Central memory CD4-positive, alpha-beta T cell (primary cell): ENCODE measurements at places on chromosomes 4 and X.
A peak's percentile ranks its signal among the peaks of the same experiment; 100 is the strongest.

- no peak for DNase-seq
Observed at GRCh38 chr4:73974352-73974751, 7.5 kb downstream of the PF4 start.

DNA sequence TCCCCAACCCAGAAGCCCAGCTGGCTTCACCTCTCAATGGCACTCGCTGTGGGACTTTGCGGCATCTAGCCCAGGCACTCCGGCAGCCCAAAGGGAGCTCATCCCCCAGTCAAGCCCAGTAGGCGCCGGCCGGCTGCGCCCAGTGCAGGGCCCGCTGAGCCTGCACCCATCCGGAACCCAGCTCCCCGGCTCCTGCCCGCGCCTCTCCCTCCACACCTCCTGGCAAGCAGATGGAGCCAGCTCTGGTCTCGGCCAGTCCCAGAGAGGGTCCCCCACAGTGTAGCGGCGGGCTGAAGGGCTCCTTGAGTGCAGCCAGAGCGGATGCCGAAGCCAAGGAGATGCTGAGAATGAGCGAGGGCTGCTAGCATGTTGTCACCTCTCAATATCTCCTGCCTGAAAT, 116.8 kb upstream of the UGT8 start:
- no peak for DNase-seq

DNA sequence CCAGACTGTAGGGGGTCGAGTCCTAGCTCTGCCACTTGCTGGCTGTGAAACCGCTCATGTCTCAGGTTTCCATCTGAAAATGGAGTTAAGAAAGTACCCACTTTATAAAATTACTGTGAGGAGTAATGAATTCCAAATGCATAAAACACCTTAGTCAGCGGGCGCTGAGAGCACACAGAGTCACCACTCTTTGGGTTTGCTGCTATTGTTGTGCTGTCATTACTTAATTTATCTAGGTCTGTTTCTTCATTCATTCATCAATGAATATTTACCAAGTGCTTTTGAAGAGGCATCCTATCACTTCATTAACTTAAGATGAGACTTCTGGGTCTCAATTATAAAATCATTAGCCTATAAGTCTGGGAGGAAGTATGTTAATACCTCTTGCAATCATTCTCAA, 317.3 kb downstream of the FBXW7 start:
- no peak for DNase-seq

- no peak for DNase-seq
Observed at GRCh38 chrX:39492497-39493162, 605.1 kb downstream of the BCOR start.

GRCh38 chrX:116384406-116384954, 51.9 kb upstream of the SLC6A14 start:
- DNase-seq = no peak

GRCh38 chrX:86806786-86807185, 658.5 kb downstream of the DACH2 start:
- DNase-seq = no peak

- no peak for DNase-seq
Observed at GRCh38 chr4:38715050-38715449, 51.1 kb downstream of the KLF3 start.

- DNase-seq = no peak
Observed at GRCh38 chr4:86280246-86280645, 79.6 kb downstream of the MAPK10 start.

GRCh38 chr4:1192493-1193205, 20.3 kb upstream of the SPON2 start:
- DNase-seq = no peak

DNA sequence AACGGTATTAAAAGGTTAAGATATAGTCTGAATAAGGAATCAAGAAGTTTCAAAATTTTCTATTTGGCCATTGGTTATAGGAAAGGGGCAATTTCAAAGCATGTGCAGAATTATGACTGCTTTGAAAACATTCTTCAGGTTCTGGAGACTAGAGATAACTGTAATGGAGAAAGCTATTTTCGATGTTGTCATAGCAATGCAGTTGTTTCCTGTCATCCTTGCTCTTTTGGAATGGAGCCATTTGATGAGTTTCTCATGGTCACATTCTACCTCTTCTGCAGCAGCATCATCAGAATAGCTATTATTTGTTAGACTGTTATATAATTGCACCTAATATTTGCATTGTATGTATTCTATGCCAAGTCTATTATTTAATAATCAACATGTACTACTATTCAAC, 368.2 kb upstream of the NR3C2 start:
- DNase-seq = no peak

- peak; percentile 40 for DNase-seq
Observed at GRCh38 chrX:153925739-153926551, at the start of gene ARHGAP4. ARHGAP4 (minus strand) TSS chrX:153926264; CDS start chrX:153926202, 62 bp downstream.

- no peak for DNase-seq
Observed at GRCh38 chr4:33262824-33263223, 2542.7 kb downstream of the PCDH7 start.

- DNase-seq = no peak
Observed at GRCh38 chr4:171719691-171720090, 93.5 kb upstream of the GALNTL6 start.

DNA sequence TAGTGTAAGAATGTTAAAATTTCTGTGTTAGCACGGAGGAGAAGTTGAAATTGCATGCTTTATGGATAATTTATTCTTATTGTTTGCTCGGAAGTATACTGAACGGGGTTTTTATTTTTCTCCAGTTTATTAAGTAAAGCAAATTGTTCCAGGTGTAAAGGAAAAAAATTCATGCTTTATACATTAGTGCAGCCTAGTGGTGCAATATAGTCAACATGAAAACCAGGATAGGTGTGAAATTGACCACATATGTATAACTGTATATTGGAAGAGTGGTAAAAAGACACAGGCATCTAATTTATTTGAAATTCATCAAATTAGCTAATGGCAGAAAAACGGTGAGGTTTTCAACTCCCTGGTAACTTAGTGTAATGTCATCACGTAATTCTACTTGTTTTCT, 959 bp downstream of the BRS3 start:
- no peak for DNase-seq

- no peak for DNase-seq
Observed at GRCh38 chr4:15521442-15522039, 51.9 kb downstream of the CC2D2A start.

DNA sequence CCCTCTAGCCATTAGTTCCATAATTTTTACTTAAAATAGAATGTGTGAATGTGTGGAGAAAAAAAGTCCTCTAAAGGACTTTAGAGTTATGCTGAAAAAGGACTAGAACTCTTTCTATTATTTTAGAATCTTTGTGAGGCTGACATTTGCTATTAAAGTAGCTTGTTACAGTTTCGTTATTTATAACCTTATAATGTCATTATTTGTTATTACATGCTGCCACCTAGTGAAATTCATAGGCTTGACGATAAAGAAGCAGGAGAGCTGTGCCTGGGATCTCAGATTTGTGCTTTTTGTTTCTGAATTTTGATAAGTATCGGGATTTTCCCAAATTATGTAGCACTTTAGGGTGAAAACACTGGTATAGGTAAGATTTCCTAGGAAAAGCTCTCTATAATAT, 38.5 kb upstream of the TAPT1 start:
- peak; percentile 26 for DNase-seq

- no peak for DNase-seq
Observed at GRCh38 chrX:104253567-104254441, 929 bp downstream of the ESX1 start.

DNA sequence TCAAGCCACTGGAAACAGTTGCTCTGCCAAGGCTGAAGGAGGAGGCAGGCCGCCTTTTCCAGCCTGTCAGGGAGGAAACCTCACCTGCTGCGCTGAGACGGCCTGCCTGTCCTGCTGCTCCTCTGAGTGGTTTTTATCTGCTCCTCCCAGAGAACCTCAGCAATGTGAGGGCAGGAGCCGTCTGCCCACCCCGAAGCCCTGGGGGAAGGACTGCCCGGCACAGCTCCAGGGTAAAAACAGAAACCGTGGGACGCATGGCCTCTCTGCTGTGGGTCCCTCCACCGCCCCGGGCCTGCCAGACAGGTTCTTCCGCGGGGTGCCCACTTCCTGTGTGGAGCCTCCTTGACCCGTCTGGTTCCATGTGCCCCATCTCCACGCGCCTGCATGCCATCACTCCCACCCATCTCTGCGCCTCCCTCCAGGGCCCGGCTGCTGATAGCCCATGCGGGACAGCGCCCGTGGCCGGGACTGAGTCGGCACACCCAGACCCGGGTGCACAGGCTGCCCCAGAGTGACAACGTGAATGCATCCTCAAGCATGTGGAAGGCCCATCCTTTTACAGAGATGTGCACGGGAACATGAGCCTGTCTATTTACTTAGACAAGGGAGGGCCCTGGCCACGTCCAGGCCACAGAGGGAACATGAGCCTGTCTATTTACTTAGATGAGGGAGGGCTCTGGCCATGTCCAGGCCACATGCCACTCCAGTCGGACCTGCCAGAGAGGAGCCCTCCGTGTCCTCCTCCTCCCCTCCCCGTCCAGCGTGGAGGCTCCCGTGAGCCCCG, 4.0 kb upstream of the SLC49A3 start:
- no peak for DNase-seq

- DNase-seq = no peak
Observed at GRCh38 chrX:40120838-40121580, 23.3 kb upstream of the BCOR start.

DNA sequence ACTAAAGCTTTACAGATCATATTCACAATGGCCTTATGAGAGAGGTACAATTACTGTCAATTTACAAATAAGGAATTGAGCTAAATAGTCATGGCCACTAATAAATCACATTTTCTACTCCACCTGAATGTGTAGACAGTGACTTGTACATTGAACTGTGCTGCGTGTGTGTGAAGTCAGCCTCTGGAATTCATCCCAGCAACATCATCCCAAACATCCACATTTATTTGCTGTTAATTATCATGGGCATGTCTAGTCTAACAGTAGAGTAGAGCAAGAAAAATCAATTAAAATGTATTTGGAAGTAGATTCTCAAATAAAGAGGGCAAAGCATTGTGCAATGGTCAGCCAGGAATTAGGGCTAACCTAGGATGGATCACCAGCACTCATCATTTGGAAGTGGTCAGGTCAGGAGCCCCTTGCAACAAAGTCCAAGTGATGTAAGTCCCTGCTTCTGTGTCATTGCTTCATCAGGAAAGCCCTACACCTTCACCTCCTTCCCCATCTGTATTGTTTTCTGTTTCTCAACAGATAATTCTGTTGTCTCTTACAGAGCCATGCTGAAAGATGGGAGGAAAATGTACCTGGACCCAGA, 4.8 kb upstream of the PF4V1 start:
- DNase-seq = no peak

GRCh38 chr4:107709916-107710315, 10.1 kb downstream of the PAPSS1 start:
- DNase-seq = no peak

GRCh38 chrX:30673127-30673796, 20.0 kb downstream of the GK start:
- no peak for DNase-seq

- DNase-seq = no peak
Observed at GRCh38 chrX:71941776-71942175, 31.1 kb downstream of the NHSL2 start.

GRCh38 chr4:185263419-185263818, 54.0 kb downstream of the SNX25 start:
- DNase-seq = no peak

DNA sequence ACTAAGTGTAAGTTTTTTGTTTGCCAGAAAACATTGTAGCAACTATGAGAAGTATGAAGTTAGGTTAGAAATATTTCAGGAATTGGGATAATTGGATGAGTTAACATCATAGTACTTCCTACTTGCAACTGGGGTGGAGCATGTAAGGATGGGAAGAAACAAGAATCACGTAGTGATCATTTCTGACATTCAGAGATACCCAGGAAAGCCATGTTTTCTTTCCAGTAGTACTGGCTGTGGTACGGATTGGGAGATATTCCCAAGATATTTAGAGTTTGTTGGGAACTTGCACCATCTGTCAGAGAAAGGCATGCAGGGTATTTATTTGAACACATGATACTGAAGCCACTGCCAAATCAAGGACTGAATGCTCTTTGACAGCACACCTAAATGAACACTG, 87.6 kb upstream of the SLC4A4 start:
- no peak for DNase-seq

- no peak for DNase-seq
Observed at GRCh38 chrX:55196688-55197087, 23.5 kb upstream of the PAGE5 start.

GRCh38 chr4:85603437-85604336, 128.7 kb downstream of the ARHGAP24 start:
- no peak for DNase-seq

- peak; percentile 15 for DNase-seq
Observed at GRCh38 chr4:186067757-186068385, 1.1 kb upstream of the TLR3 start.

GRCh38 chr4:25442863-25443307, 65.8 kb downstream of the ANAPC4 start:
- no peak for DNase-seq

GRCh38 chr4:11746734-11747133, 318.0 kb upstream of the HS3ST1 start:
- DNase-seq = no peak

- DNase-seq = no peak
Observed at GRCh38 chrX:133384454-133384853, 30.8 kb downstream of the GPC4 start.

GRCh38 chr4:25938366-25938765, 24.3 kb downstream of the SMIM20 start:
- DNase-seq = no peak

DNA sequence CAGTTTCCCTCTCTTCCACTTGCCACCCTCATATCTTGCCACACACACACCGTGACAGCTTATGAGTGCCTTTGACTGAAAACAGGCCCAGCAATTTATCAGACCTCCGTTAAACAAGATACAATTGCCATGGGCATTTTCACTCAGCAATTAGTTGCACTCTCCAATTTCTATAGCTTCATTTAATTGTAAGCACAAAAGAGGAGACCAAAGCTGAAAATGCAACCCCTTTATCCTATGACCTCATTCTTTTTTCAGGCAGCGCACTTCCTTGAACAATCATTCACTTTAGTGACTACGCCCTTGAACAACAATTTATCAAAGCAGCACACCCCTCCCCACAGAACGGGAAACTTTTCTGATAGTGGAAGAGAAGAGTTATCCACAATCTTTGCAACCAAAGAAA, 4.1 kb downstream of the POF1B start:
- no peak for DNase-seq

GRCh38 chr4:138789796-138790195, 225.8 kb upstream of the NOCT start:
- no peak for DNase-seq

- no peak for DNase-seq
Observed at GRCh38 chrX:18422325-18422724, 3.1 kb upstream of the CDKL5 start.

- no peak for DNase-seq
Observed at GRCh38 chr4:122911588-122911987, 10.8 kb downstream of the NUDT6 start.

DNA sequence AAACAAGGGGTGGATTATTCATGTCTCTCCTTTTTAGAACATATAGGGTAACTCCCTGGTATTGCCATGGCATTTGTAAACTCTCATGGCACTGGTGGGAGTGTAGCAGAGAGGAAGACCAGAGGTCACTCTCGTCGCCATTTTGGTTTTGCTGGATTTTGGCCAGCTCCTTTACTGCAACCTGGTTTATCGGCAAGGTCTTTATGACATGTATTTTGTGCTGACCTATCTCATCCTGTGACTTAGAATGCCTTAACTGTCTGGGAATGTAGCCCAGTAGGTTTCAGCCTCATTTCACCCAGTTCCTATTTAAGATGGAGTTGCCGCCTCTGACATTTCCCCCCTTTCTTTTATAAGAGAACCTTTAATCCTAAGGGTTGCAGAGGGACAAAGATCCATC, 45.8 kb downstream of the MGST2 start:
- no peak for DNase-seq
